ENCODE measurements at places on chromosomes 11 and 22.

- no peak for DNase-seq
Observed at GRCh38 chr11:117771197-117771596, 25.8 kb downstream of the DSCAML1 start.

DNA sequence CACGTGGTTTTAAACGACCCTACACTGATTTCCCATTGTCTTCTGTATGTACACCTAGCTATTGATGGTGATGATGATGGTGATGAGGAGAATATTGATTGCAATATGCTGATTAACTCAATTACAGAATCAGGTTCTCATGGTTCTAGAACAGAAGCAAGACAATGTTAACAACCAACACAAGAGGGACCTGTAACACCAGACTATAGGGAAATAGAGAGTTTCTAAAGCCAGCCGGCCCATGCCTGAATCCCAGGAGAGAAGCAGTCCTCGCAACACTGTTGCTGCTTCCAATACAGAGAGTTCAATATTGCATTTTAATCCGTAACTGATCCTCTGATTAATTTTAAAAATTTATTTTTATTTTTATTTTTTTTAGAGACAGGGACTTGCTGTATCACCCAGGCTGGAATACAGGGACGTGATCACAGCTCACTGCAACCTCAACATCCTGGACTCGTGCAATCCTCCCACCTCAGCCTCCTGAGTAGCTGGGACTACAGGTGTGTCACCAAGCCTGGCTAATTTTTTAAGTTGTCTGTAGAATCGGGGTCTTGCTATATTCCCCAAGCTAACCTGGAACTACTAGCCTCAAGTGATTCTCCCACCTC lies 22.2 kb upstream of the UBASH3B start:
- no peak for DNase-seq

DNA sequence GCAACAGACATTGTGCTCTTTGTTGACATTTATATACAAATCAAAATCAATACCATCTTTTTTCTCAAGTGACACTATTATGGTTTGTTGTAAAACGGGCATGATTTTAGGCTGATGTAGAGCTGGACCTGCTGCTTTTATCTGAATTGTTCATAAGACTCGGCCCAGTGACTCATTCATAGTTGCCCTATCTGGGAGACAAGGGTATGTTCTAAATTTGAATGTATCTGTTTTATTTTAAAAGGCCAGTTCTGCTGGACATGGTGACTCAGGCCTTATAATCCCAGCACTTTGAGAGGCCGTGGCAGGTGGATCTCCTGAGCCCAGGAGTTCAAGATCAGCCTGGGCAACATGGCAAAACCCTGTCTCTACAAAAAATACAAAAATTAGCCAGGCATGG lies 39.3 kb downstream of the CEP295 start:
- DNase-seq, result no peak

DNA sequence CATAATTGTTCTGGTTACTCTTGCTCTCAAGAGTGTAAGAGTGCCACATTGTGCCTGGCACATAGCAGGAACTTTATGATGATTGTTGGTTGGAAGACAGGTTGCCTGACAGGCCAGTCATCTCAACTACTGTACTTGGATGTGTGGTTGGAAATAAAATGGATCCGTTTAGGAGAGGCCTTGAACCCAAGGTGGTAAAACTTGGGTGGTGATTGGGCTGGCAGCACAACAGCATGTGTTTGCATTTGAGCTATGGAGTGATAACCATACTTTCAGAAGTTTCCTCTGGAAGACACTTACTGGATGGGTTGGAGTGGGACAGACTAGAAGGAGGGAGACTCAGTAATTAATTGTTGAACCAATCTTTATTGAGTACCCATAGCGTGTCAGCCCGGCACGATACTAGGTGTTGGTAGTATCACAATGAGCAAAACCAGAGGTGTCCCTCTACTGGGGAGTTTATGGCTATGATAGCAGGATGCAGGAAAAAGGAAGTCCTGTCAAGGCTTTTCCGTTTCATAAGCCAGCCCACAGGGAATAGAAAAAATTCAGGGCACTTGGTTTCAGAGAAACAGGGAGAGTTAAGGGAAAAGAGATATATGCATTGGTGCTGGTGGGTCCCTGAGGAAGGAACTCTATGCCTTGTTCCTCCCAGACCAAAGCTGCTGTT lies 3.1 kb upstream of the TMEM109 start:
- DNase-seq, result no peak

- DNase-seq, result no peak
Observed at GRCh38 chr11:107752949-107753822, 41.3 kb upstream of the SLN start.

DNA sequence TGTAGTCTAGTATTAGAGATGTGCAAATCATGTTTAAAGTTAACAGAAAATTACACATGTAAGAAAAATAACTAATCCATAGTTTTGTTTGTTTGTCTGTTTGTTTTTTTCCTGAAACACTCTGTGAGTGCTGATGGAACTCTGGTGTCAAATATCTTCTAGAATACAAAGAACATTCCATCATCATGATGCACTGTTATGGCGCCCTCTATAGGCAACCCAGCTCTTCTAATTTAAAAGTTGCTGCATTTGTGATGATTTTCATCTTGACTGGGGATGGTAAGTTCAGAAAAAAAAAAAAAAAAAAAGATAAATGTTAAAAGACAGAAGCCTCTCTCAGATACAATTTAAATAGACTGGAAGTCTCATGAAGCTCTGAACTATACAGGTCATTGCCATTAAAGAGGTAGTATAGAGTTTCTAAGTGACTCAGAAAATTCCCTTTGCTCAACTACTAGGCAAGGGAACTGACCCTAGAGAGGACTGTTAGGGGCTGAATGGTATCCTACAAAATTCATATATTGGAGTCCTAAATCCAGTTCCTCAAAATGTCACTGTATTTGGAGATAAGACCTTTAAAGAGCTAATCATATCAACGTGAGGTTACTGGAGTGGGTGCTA lies 597.2 kb upstream of the ANO3 start:
- no peak for DNase-seq

GRCh38 chr22:19357270-19358105 lies 66.0 kb upstream of the CLTCL1 start:
- no peak for DNase-seq

- no peak for DNase-seq
Observed at GRCh38 chr11:86637988-86638387, 34.4 kb downstream of the ME3 start.

GRCh38 chr22:47307326-47307725 lies 544.9 kb downstream of the TBC1D22A start:
- DNase-seq, result no peak

All from activated CD8-positive, alpha-beta memory T cell treated with anti-CD3 and anti-CD28 coated beads for 1 hour (primary cell).